Spinal cord (tissue), 10 donors: ENCODE measurements at places on chromosomes 11 and 22.
A peak's percentile ranks its signal among the peaks of the same experiment; 100 is the strongest.

- no peak for DNase-seq
Measured at GRCh38 chr11:1118755-1119603, 38.8 kb upstream of the MUC5AC start.

DNA sequence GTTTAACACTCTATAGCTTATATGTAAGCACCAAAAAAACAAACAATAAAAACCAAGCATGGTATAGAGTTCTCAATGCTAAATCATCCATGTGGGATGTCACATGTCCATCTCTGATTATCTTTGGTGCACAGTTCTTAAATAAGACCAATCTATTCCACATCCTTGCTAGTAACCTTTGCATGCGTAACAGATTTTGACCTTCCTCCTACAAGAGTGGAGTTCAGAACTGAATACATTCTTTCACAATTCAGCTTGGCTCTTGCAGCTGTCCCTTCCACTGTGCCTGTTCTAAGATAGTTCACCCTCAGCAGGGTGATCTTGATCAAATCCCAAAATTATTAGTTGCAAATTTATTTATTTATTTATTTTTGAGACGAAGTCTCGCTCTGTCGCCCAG lies 21.1 kb downstream of the PRR14L start:
- no peak for DNase-seq

DNA sequence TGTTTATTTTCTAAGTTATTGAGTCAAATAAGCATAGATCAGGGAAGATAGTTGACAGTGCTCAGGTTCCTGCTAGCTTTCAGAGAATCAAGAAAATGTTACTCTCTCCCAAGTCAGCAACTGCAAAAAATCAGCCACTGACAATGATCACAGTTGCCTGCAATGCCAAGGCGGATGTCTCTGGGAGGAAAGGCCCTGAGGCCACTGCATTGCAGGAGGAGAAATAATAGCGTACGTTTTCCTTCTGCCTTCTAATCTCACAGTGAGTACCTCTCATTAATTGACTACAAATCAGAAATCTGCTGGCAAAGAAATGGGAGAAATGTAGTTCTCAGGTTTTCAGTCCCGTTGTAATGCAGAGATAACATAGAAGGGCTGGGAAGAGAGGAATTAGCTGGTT lies 54.0 kb upstream of the SPON1 start:
- no peak for DNase-seq

DNA sequence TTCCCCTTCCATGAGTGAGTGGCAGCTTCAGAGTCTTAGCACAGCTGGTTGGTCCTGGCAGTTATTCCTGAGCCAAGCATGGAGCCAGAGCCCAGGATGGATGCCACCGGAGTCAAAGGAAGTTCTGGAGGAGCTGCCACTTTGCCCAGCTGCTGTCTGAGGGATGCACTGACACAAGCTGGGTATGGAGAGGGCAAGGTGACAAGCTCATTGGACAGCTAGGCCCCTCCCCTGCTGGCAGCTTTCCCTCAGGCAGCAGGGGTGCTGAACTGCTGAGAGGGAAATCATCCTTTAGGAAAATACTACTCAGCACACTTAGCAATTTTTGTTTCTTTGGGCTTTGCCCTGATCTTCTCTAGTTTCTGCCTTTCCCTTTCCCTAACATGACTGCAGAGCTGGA lies 99.3 kb upstream of the SESN3 start:
- DNase-seq, result no peak

DNA sequence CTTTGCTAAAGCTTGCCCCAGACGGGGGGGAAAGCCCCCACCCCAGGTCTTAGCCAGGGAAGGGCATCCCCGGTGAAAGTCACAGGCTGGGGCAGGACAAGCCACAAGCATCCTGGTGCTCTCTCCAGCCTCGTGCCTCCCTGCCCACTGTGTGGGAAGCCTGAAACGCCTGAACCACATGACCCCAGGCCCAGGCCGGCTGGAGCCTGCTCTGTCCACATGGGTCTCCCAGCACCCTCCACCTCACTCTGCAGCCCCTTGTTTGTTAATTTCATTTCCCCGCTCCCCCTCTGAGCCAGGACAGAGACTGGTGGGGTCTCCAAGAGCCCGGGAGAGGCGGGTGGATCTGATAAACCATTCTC lies 58.3 kb upstream of the TCF20 start:
- no peak for DNase-seq

DNA sequence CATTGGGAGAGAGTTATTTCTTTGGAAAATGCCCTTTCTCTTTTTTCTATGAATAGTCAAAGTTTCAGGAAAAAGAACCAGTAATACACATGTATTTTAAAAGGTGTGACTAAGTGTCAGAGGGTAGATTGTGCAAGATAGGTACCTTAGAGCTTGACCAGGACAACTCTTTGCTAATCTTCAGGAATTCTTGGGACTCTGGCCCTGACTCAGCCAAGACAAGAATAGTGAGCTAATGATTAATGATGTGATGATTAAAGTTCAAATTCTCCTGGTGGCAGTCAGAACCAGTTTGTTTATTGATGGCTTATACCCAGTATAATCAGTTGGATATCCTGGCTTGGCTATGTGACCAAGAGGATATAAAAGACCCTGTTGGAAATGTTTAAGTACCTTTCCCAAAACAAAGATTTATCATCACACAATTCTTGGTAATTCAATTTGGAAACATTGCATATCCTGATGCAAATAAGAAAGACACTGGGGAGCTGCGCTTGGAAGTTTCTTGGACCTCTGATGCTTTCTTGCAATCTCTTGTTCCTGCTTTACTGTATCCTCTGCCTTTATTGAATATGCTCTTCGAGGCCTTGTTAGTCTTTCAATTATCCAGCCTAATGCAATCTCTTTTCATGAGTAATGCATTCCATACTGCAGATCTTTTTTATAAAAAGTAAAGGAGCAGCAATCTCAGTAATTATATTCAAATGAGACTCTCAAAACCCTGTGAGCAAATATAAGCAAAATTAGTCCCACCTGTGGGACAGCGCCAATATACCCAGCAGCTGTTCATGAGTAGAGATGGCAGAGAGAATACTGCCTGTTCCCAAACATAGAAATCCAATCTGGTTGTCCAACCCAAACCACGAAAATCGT lies 48.0 kb upstream of the CEP126 start:
- DNase-seq, result no peak

DNA sequence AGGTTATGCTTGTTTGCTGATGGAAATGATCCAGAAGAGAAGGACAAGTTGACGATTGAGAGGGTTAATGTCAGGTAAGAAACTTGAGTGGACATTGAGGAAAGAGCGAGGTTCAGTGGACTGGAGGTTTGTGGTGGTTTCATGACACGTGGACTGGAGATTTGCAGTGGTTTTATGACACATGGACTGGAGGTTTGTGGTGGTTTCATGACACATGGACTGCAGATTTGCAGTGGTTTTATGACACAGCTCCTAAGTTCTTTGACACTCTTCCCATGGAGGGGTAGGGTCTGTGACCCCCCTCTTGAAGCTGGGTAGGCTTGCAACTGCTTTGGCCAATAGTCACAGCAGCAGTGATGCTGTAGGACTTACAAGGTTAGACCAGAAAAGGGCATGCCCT lies 5.4 kb upstream of the MAPK8IP2 start:
- no peak for DNase-seq

DNA sequence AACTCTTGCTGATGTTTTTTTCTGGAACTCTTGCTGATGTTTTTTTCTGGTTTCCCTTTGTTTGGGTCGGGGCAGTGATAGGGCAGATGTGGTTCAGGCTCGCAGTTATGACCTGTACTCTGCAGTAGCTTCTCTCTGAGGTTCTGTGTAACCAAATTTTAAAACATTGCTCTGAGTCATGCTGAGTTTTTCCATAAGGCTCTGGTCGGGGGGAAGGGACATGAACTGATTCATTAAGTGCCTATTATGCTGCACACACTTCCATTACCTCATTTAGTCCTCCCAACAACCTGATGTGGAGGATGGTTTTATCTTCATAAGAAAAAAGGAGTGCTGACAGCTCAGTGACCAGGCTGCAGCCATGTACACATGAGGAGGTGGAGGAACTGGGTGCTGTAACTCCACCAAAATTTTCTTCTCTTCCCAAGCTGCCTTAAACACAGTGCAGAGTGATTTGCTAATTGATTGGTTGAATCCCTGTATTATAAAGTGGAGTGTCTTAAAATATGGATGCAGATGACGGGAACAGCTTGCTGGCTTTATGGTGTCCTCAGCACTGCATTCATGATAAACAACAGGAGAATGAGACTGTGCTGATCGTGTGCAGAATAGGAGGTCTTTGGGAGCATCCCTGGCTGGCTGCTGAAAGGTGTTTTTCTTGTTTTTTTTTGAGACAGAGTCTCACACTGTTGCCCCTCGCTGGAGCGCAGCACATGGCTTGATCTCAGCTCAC lies 19.1 kb downstream of the TNRC6B start:
- no peak for DNase-seq

GRCh38 chr22:32206774-32207758 lies 2.2 kb upstream of the RFPL2 start:
- DNase-seq, result no peak

- DNase-seq, result no peak
Measured at GRCh38 chr11:33016654-33017053, 976 bp downstream of the DEPDC7 start.

DNA sequence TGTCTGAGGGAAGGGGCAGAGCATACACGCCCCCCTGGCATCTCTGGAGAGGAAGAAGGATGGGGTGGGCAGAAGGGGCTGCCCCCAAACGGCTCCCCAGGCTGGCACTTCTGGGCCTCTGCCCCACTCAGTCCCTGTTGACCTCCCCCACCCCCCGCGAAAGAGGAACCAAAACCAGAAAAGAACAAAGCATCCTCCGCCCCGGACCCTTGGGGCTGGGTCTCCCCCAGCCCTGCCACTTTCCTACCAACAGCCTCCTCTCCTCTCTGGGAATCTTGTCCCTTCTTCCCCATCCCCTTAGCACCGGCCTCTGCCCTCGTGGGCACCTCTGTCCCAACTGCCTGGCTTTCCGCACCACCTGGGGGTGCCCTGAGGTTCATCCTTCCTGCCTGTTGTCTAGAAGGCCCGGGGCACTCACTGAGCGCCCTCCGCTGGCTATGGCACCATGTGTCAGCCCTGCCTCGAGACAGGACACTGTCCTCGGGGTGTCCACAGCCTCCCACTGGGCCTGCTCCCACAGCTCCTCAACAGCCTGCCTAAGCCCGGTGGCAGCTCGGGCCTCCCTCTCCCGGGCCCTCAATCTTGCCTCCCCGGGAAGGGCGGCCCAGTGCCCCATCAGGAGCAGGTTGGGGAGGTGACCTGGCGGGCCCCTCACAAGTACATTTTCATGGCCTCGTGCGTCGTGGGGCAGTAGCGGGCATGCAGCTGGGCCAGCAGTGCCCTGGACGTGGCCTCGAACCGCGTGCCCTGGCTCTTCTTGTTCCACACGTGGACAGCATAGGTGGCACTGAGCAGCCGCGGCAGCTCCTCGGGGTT lies 28.2 kb downstream of the A4GALT start:
- no peak for DNase-seq

DNA sequence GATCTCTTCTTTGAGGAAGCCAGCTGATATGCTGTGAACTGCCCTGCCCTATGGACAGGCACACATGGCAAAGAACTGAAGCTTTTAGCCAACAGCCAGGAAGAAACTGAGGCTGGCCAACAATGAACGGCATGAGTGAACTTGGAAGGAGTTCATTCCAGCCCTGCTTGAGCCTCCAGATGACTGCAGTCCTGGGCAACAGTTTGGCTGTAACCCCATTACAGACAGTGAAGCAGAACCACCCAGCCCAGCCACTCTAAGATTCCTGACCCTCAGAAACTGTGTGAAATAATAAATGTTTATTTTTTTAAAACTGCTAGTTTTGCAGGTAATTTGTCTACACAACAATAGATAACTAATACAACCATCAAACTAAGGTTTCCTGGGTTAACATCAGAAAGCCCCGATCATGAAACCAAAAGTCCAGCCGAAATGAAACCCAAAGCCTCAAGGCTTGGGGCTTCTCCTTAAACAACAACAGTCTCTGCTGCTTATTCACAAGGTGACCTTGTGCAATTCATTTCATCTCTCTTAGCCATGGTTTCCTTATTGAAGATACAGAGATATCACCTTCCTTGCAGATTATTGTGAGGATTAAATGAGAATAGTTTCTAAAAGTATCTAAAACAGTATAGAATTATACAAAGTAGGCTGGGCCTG lies 31.4 kb downstream of the PAK1 start:
- DNase-seq, result peak; percentile 7

DNA sequence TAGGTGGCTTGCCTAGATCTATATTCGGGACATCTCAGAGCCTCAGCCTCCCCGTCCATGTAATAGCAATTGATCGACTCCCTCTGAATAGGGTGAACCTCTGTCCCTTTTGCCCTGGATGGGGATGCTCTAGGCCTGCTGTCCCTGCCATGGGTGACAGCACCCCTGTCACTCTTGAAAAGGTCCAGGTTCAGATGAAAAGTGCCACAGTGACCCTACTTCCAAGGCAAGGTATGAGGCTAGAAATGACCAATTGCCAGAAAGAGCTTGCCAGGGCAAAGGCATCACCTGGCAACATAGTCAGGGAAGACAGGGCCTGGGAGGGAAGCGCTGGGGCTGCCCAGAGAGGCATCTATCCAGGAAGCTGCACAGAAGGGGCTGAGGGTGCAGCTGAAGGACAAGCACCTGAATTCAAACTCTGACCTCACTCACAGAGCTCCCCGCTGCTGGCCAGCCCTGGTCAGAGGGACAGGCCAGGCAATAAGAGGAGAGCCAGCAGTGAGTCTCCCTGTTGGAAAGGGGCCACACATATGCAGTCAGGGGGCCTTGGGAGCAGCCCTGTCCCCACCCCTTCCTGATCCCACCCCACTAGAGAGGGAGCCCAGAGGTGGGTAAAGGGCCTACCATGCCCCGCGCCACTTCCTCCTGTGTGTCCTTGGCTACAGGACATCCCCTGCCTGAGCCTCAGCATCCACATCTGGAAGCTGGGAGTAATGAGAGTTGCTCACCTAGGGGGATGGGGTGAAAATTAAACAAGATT lies 9.0 kb upstream of the APOBEC3A start:
- no peak for DNase-seq

DNA sequence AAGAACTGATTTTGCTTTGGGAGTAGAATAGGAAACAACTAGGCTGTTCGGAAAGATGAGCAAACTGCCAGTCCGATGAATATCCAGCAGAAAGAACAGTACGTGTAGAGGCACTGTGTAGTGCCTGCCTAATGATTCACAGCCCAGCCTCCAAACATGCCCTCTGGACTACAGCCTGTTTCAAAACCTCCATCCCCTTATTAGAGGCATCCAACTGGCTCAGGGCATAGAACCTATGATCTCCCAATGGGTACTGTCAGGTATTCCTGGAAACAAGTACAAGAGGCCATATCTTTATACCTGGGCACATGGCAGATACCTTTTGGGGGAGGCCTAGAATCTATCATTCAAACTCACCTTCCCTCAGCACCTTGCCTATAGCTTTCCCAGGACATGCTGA lies 4.9 kb downstream of the RRP8 start:
- no peak for DNase-seq

DNA sequence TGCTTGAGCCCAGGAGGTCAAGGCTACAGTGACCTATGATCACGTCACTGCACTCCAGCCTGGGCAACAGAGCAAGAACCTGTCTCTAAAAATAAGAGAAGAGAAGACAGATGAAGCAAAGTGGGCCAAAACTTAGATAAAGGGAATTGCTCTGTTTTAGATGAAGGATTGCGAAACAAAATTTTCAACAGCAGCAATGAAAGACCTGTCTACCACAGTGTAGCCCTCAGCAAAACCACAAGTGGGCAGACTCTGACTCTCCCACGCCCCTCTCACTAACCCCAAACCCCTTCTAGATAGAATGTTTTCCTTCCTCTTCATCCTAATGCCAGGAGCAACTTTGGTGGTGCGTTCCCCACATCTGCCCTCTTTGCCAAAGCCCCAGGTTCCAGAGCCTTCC lies 105.6 kb upstream of the ALDH3B2 start:
- DNase-seq, result no peak

GRCh38 chr11:103890654-103891053 lies 145.8 kb upstream of the DDI1 start:
- DNase-seq, result no peak
